Pericardium fibroblast (primary cell): ENCODE measurements at places on chromosomes 7 and 10. TPM values are rescaled to one million over a fixed set of nuclear protein-coding genes. Genes with fewer than 3 reads are reported as not detected.

Gene TAS2R4
- total RNA-seq: 0.09 and 0.12 TPM in 2 replicates

Gene GPR15LG
- not detected in 2 replicates for total RNA-seq

Gene CRHR2
- total RNA-seq: not detected in 2 replicates

Gene PDE6C
- not detected in 2 replicates for total RNA-seq

Gene JAZF1
- total RNA-seq: 9.3 and 10.6 TPM in 2 replicates

Gene REPIN1
- total RNA-seq: 54.8 and 57.9 TPM in 2 replicates

Gene CTBP2
- total RNA-seq: 36.8 and 43.9 TPM in 2 replicates

Gene ZEB1
- total RNA-seq: 42.6 and 58.4 TPM in 2 replicates

Gene CYP2C9
- not detected in 2 replicates for total RNA-seq

Gene RPP30
- 39.6 and 41.9 TPM in 2 replicates for total RNA-seq

Gene MET
- total RNA-seq: 0.23 and 8.9 TPM in 2 replicates

Gene PRSS37
- total RNA-seq: not detected in 2 replicates

Gene EN2
- total RNA-seq: under 0.01 TPM in 1 of 2 replicates, not detected in the other

Gene SYT15
- total RNA-seq: 2.2 and 3.2 TPM in 2 replicates
